ENCODE measurements at places on chromosomes 4 and X. TPM values are rescaled to one million over a fixed set of nuclear protein-coding genes. Genes with fewer than 3 reads are reported as not detected.

DNA sequence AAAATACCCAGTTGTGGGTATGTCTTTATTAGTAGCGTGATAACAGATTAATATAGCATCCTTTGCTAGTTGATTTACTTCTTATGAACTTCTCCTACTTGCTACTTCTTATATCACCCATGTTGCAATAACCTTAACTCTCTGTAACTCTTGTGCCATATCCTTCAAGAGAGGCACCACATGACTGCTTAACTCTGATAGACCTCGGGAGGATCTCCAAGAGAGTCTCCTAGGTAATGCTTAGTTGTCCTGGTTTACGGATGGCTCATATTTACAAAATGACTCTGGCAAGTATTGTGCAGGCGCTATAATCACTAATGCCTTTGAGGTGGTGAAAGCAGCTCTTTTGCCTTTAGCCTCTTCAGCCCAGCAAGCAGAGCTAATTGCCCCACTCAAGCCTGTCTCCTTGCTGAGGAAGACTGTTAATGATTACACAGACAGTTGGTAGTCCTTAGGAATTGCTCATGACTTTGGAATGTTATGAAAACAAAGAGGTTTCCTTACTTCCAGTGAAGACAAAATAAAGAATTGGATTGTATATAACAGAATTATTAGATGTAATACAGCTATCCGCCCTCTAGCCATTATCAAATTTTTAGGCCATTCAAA lies 1305.8 kb downstream of the PCDH7 start:
- no peak for DNase-seq

DNA sequence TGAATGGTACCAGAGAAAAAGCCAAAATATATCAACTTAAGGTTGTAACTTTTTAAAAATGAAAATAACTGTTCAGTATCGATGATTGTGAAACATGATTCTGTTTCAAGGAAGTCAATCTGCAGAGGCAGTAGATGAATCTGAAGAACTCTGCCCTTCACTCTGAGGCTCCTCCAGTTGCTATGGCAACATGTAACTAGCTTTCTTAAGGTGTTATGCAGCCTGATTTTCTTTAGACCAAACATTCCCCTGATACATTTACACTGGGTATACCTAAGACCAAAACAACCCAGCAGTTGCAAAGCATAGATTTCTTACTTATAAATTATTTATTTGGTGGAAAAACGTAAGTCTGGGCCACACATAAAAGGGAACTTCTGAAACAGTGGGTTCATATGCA lies 133.6 kb upstream of the RASGEF1B start:
- DNase-seq = no peak

Gene RAB28
- 28.5 TPM for total RNA-seq

Gene HNRNPD
- 93.1 TPM for total RNA-seq

Gene DDX53
- not detected for total RNA-seq

All from urinary bladder (tissue), 4 donors.